ENCODE measurements at places on chromosomes 16 and 17.

GRCh38 chr17:49187301-49187700 lies 23.1 kb downstream of the GNGT2 start:
- no peak for DNase-seq

DNA sequence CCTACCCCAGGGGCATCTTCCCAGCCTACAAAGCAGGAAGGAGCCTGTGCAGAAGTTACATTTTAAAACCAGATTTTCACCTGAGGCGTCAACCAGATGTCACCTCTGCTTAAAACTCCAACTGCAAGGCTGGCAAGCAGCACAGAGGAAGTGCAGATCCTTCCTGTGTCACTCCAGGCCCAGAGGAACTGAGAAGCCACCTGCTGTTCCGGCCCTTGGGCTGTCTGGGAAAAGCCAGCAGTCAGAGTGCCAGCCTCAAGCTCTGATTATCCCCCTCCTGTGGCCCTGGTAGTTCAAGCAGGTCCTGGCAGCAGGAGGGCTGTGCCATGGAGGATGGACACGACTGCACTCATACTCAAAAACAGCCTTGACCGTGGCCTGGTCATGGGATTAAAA lies 10.2 kb downstream of the POLR2C start:
- no peak for DNase-seq

- DNase-seq: no peak
Observed at GRCh38 chr17:81256616-81257015, 17.5 kb downstream of the NDUFAF8 start.

GRCh38 chr17:47218896-47219430 lies 9.8 kb downstream of the MYL4 start:
- no peak for DNase-seq

GRCh38 chr16:68393333-68393732 lies 55.0 kb downstream of the SMPD3 start:
- DNase-seq: no peak

DNA sequence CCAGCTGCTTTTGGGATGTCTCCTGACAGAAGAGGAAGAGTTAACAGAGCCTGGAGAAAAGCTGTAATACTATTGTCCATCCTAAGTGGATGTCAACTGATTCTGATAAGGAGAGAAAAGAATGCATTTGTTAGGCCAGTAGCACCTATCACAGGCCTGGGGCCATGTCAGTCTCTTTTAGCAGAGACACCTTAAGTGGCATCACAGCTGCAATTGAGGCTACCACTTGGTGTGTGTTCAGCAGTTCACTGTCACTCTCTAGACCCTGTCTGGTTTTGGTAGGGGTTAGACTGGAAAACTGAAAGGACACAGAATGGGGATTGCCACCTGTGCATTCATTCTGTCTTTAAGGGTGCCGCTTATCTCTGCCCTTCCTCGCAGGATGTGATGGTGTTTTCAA lies 42.0 kb downstream of the PSMD12 start:
- DNase-seq: no peak

- DNase-seq: no peak
Observed at GRCh38 chr16:10970065-10970464, 25.7 kb downstream of the CLEC16A start.

- no peak for DNase-seq
Observed at GRCh38 chr17:55089256-55089655, 120.7 kb downstream of the STXBP4 start.

All from GM04503 (cell line).